ENCODE measurements at places on chromosomes 7 and 10.

- DNase-seq, result no peak
Observed at GRCh38 chr7:26093023-26093422, 59.0 kb upstream of the NFE2L3 start.

DNA sequence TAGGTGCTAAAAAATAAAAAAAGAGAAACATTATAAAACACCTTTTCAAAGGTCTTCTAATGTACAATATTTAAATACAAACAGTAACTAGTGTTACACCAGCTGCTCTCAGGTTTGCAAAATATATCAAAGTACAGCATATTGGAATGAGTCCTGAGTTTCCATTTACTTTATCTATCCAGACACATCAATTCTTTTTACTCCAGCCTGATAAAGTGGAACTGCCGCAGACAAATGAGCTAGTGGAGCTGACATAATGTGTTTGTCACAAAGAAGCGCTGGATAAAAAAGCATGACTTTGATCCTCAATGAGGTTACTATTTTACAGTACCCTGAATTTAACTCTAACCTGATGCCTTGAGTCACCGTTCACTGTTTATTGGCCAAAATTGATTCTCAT is 1243.1 kb downstream of the GATA3 start:
- no peak for DNase-seq

GRCh38 chr10:43062402-43063160 is 14.3 kb upstream of the RET start:
- DNase-seq, result no peak

- no peak for DNase-seq
Observed at GRCh38 chr10:20474064-20474463, 423.0 kb downstream of the NEBL start.

- DNase-seq, result no peak
Observed at GRCh38 chr10:101952191-101952590, 103.8 kb downstream of the ARMH3 start.

DNA sequence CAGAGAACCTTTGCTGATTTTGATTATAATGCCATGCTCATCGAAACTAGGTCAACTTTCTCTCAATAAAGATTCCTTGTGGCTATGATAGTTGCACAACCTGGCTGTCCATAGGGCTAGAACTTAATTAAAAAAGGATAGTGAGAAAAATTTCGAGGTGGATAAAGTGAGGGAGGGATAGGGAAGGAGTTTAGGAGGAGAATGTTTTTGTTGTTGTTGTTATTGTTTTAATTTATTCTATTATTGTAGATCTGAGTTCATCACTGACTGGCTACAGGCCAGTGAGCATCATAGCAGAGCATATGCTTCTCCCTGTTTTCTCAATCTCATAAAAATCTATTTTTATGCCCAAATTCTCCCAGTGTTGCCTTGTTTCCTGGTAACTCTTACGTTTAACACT is 688.7 kb upstream of the GRM3 start:
- DNase-seq, result no peak

- no peak for DNase-seq
Observed at GRCh38 chr7:33805630-33806233, 99.6 kb upstream of the BMPER start.

GRCh38 chr7:81273601-81274397 is 354.9 kb upstream of the SEMA3C start:
- DNase-seq, result no peak

GRCh38 chr7:247636-248035 is 42.3 kb upstream of the FOXL3 start:
- DNase-seq, result no peak

- no peak for DNase-seq
Observed at GRCh38 chr10:22460531-22461403, 115.5 kb downstream of the SPAG6 start.

GRCh38 chr10:94430701-94431100 is 28.4 kb downstream of the TBC1D12 start:
- no peak for DNase-seq

DNA sequence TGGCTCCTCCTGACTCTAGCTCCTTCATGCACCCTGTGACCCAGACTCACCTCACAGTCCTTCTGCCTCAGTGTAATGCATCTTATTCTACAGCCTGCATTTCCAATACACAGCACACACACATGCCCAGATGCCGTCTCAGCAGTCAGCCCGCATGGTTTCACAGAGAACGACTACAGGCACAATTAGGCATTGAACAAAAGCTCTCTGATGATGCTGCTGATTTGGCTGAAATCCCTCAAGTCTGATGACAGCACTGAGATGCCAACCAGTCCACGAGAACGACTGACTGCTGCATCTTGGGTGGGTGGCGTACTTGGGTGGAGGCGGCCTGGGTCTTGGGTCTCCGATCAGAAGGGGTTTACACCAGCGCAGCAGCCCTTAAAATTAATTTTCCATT is 200.4 kb downstream of the TAX1BP1 start:
- no peak for DNase-seq

DNA sequence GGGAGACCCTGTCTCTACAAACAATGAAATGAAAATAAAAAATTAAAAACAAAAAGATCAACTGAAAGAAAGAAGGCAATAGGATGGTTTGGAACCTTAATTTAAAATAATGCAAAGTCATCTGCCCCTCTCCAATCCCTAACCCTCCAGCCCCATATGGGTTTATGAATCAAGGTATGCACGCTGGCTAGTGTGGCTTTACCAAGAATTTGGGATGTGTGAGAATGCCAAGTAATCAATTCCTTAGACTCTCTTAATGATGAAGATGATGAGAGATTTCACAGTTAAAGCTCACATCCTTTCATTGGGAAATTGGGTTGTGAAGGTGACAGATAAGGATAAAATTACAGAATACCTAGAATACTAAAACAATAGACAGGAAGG is 147.1 kb upstream of the AOAH start:
- no peak for DNase-seq

GRCh38 chr10:86661161-86662025 is 6.9 kb upstream of the LDB3 start:
- no peak for DNase-seq

DNA sequence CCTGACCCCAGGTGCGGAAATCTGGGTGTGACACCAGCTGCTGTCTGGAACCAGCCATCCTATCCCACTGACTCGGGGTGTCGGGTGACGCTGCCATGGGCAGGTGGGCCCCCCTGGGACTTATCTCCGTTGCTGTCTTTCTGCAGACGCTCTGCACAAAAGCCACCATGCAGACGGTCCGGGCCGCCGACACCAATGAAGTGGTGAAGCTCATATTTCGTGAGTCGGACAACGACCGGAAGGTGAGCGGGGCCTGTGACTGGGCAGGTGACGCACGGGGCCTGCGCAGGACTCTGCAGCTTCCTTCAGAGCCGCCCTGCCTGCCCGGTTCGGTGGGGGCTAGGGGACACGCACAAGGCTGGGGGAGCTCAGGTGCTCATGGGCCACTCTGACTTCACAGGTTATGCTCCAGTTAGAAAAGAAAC is 36.6 kb downstream of the NKX6-2 start:
- no peak for DNase-seq

- no peak for DNase-seq
Observed at GRCh38 chr7:122217125-122217524, 73.1 kb upstream of the AASS start.

DNA sequence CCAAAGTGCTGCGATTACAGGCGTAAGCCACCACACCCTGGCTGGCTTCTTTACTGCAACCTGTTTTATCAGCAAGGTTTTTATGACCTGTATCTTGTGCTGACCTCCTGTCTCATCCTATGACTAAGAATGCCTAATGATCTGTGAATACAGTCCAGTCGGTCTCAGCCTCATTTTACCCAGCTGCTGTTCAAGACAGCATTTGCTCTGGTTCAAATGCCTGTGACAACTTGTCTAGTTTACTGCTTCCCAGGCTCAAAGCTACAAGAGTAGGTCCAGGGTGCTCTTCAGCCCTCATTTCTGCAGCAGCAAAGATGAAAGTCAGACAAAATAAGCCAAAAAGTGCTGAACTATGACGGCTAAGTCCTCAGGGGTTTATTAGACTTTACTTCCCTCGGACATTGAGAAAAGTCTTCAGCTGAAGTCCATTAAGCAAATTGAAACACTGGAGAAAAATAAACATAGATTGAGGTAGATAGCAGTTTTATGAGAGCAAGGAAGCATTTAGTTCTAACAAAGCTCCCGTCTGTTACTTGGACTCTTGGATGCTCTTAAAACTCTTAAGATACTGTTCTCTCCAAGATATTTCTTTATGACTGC is 12.5 kb upstream of the LYZL1 start:
- no peak for DNase-seq

DNA sequence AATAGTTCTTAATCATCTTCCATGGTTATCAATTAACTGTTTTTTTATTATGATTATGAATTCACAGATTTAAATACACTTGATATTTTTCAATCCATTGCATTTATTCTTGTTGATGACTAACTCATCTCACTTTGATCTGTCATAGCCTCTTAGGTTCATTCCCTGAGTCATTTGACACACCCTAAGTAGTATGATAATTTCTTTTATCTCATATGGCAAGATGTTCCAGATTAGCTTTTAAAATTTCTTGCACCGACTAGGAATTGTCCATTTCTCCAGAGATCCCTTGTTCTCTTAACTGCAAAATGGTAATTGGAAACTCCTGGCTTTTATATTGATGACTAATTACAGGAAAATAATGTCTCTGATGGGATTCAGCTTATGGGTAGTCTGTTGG is 87.6 kb upstream of the CCDC6 start:
- DNase-seq, result no peak

GRCh38 chr7:44263326-44264082 is 61.9 kb downstream of the CAMK2B start:
- DNase-seq, result no peak

GRCh38 chr10:113410618-113411017 is 142.2 kb upstream of the HABP2 start:
- DNase-seq, result no peak
